Sigmoid colon (tissue), 7 donors: ENCODE measurements at places on chromosomes 6 and 20. TPM values are rescaled to one million over a fixed set of nuclear protein-coding genes. Genes with fewer than 3 reads are reported as not detected.

- DNase-seq, result no peak
Observed at GRCh38 chr6:82176616-82177015, 70.9 kb downstream of the IBTK start.

DNA sequence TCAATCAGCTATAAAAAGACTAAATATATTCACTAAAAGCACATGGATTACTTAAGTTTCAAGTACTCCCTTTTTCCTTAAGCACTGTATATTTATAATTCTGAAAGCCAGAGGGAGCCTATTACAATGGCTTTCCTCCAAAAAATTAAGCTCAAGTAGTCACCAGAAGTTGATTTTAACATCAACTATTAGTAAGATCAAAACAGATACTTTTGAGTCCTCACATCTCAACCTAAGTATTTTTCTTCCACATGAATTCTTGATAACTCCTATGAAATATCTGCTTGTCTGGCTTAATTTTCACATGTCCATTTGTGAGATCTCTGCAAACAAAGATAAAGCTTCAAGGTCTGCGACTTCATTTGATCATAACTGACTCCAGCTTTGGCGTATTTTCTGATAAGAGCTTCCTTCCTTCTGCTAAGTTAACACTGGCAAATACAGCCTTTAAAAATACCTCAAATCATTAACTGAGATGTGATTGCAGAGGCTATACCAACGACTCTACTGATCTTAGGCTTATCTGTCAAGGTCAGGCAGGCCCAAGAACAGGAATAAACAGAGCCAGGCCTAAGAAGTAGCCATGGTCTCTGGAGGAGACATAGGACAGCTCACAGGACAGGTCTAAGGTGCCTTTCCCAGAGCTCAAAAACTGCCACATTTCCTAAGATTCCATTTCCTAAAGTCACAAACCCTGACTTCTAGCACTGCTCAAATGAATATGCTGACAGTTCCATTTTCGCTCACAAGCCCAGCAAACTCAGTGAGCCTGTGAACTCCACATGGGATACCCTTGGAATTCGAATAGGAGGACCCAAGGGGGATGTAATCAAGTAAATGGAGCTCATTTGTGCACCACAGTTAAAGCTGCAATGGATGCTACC is 10.0 kb downstream of the SNX5 start:
- DNase-seq, result no peak

DNA sequence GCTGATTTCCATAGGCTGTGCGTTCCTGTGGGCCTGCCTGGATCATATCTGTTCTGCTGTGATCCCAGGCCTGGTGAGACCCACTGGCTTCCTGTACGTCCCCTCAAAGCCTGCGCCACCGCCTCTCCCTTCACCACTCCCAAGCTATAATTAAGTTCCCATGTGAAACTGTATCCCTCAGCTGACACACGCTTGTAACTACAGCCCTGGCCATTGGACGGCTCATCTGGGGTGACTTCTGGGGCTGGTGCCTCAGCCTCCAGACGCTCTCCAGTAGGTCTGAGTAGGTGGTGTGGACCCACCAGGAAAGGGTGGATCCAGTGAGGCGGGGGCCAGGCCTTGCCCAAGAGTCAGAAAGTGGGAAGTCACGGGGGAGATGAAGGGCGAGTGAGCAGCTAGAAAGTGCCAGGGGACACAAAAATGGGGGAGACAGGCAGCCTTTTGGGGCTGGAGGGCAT is 21.0 kb downstream of the PPARD start:
- DNase-seq, result no peak

DNA sequence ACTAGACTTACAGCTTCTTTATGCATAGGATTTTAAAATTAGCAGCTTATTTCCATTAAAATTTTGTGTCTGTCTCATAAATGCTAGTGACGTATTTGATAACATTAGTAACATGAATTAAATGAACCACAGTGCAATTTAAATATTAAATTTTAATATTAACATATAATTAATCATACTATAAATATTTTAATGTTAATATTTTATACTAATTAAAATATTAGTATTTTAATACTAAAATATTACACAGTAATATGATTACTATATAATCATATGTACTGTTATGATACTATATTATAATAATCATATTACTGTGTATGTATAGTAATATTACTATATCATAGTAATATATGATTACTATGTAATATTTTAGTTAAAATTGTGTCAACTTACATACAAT is 73.7 kb downstream of the CHD6 start:
- DNase-seq, result no peak

Gene GLP1R
- total RNA-seq, result 0.14 TPM

Gene CPXM1
- total RNA-seq, result 1.1 TPM

GRCh38 chr6:106666282-106667021 is 37.1 kb downstream of the QRSL1 start:
- DNase-seq, result no peak

DNA sequence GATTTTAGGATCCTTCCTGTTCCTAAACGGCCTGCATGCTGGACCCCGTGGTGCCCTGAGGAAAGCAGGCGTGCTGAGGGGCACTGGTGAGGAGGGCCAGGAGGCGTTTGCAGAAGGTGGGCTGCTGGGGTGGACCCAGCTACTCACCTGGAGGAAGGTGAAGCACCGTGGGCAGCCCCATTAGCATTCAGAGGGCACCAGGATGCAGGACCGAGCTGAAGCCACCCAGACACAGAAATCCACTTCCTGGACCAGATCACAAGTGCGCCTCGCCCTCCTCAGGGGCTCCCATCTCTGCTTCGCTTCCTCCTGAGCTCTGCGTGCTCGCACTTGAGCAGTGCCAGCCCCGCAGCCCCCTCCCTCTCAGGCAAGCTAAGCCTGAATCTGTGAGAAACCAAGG is 187.0 kb downstream of the SYNDIG1 start:
- DNase-seq, result no peak
